Fibroblast of the conjunctiva (primary cell): ENCODE measurements at places on chromosomes 6 and 20.
A peak's percentile ranks its signal among the peaks of the same experiment; 100 is the strongest.

GRCh38 chr6:136985502-136985901, 59.3 kb downstream of the IL20RA start:
- DNase-seq = no peak

GRCh38 chr6:64376394-64376793, 740.8 kb downstream of the PHF3 start:
- no peak for DNase-seq

DNA sequence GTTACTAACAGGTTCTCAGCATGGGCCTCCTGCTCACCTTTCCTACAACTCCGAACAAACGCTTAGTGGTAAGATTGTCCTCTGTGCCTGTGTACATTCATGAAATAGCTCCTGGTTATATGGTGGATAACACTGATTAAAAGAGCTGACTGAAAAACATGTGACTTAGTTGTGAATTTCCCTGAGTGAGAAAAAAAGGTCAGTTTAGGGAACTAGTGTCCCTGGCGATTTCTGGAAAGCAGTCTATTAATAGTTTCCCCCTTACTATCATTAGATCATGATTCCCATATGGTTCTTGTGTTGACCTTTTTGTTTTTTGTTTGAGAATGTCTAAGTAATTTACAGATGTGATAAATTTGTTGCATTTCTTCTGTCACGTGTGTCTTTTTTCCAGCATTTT, 15.6 kb downstream of the SNRPC start:
- DNase-seq = no peak

DNA sequence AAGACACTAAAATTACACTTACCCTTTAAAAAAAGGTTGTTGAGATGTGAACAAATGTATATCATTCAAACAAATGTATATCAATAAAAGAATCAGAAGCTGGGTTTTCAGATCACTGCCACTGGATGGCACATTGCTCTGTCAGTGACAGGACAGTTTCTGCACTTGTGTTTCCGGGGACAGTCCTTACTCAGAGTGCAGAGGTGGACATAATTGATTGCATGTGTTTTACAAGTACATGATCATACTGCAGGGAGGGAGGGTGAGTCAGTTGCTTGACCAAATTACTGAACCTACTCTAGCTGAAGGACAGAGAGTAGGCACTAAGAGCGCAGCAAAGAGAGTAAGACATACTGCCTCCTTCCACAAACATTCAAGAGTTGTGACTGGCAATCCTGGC, 302.3 kb downstream of the TENT5A start:
- peak; percentile 67 for DNase-seq

- DNase-seq = no peak
Measured at GRCh38 chr6:113340371-113340770, 516.8 kb upstream of the MARCKS start.

GRCh38 chr6:170263410-170263809, 27.5 kb downstream of the DLL1 start:
- DNase-seq = no peak

GRCh38 chr20:444117-444516, 18.2 kb downstream of the TBC1D20 start:
- DNase-seq = no peak

- DNase-seq = no peak
Measured at GRCh38 chr6:117740605-117741004, 65.3 kb downstream of the NUS1 start.

GRCh38 chr6:109791301-109791700, 100.2 kb downstream of the FIG4 start:
- no peak for DNase-seq

- no peak for DNase-seq
Measured at GRCh38 chr20:42920776-42921175, 268.9 kb downstream of the PTPRT start.

- peak; percentile 23 for DNase-seq
Measured at GRCh38 chr20:46174469-46175126, 56.5 kb downstream of the CD40 start.

GRCh38 chr6:6758915-6759654, 170.6 kb downstream of the LY86 start:
- DNase-seq = peak; percentile 54

- no peak for DNase-seq
Measured at GRCh38 chr6:90414352-90414751, 117.7 kb upstream of the BACH2 start.

DNA sequence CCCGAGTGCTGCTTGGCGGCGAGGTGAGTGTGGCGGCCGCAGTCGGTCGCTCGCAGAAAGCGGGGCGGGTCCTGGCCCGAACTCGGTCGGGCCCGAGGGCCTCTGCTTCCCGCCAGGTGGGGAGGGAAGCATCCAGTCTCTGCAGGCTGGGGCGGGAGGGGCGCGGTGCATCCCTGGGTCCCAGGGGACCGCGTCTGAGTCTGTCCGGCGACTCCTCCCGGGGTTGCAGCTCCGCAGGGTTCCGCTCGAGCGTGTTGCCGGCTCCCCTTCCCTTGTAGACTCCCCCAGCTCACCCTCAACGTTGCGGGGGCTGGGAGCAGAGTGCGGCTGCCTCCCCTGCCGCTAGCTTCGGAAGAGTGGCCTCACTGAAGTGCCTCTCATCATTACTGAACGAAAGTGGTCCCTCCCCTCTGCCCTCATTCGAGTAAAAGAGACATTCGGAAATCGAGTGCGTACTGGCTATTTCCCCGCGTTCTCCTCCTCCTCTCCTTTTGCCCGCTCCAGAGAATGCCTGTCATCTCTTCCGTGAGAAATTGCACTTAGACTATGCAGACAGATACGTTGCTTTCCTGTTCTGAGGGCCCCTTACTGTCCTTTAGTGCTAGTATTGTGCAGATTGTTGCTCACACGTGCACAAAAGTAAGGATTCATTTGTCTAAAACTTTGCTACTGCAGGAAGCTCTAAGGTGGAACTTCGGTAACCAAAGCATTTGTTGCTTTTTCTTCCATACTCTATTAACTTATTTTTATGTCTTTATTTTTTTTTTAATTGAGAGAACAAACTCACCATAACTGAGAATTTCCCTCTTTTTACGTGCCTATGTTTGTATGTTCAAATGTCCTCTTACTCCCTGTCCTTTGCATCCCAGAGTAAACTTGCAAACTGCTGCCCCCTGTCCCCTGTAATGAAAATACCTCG, 751 bp downstream of the MAP3K4 start:
- DNase-seq = peak; percentile 71

DNA sequence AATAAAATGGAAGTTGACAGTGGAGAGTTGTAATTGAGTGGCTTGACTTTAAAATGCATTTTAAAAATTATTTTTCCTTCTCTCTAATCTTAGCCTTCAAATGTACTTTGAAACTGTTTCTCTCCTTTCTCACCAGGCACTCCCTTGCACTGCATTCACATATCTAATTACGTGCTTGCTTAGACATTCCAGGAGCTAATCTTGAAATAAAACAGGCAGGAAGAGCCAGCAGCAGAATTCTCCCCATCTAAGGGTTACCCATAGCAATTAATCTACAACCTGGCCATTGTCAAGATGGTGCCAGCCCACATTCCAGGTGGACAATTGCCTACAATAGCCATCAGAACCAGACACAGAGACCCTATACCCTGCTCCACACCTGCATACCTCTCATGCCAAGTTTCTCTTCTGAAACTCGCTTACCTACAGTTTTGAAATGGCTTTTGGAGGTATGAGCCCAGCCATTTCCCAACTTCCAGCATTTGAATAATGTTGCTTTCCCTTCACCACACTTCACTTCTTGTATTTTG, 167.6 kb upstream of the GJE1 start:
- DNase-seq = no peak

- DNase-seq = no peak
Measured at GRCh38 chr6:7183707-7184106, 75.9 kb downstream of the RREB1 start.

DNA sequence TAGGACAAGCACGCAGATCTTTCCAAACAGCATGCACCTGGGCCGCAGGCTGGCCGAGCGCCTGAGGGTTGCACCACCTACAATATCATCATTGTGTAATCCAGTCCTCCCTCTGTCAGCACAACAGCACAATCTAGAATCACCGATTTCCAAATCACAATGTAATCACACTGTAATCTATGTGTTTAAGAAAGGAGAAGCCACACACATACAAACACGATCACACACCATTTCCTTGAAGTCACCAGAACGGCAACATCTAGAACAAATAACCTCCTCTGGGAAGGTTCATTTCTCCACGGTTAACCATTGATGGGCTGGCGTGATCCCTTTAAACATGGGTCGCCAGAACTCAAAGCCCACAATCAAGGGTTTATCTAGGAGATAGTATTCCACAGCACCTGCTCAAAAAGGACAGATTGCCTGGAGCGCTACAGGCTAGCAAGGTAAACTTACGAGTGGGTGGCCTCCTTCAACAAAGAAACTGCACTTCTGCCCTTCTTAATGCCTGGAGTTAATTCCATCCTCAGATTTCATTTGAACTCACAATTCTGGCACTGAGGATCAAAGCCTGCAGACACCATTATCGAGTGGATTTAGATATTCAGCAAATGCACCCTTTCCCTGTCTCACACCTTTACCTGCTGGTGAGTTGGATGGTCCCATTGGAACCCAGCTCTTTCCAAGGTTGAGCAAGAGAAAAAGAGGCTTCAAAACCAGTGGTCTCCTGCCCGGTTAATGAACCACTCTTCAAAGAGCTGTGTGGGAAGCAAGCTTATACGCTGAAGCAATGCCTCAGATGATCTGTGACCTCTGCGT, 83.8 kb upstream of the FOXQ1 start:
- DNase-seq = no peak

DNA sequence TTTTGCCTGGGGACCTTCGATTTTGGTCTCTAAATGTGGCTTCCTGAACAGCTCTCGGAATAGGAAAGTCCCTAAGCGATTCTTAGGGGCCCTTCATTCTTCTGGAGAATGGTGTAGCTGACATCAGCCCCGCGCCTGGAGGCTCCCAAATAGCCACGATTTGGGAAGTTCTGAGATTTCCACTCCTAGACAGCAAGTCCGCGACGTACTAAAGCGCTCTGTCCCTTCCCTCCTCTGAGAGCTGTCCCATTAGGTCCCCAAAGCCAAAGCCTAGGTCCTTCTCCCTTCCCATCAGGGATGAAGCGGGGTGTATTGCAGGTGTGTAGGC, 756 bp downstream of the MOXD1 start:
- DNase-seq = no peak

DNA sequence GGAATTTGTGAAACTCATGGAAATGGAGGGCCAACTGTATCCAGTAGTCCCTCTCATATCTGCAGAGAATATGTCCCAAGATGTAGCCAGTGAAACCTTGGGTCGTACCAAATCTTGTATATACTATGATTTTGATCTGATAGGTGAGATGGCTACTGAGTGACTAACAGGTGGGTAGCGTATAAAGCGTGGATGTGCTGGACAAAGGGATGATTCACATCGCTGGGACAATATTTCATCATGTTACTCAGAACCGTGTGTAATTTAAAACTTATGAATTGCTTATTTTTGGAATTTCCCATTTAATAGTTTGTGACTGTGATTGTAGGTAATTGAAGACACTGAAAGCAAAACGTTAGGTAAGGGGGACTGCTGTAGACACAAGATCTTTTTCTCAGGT, 144.1 kb downstream of the SMAP1 start:
- DNase-seq = no peak

DNA sequence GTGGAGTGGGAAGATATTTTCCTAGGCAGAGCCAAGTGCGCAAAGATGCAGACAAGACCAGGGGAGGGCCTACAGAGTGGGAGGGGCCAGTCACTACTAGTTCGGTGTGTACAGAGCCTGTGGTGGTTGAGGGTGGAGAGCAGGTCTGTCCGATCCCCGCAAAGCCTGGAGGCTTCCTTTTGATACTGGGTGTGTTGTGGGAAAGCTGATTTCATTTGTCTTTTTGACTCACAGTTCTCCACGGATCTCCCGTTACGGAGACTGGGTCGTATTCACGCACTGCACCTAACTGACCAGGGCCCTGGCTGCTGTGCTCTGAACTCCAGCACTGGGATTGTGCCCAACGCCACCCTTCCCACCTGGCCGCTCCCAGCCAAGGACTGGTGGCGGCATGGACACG, 1.4 kb upstream of the TIAM2 start:
- DNase-seq = no peak

DNA sequence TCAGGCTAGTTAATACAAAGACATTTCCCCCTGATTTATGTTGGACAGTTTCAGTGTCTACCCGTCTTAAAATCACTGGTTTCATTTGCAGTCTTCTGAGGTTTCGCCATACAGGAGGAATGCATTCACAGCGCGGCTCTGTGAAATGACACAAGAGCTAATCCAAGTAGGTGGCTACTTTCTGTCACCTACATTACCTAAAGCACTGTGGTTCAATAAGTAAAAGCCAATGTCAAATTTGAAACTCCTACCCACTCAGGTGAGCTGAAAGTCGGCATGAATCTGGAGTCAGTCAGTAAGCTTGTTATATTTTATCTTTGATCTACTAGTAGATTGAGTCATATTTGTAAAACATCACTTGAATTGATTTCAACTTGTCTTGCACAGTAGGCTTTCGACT, 370.8 kb downstream of the LAMA2 start:
- no peak for DNase-seq

DNA sequence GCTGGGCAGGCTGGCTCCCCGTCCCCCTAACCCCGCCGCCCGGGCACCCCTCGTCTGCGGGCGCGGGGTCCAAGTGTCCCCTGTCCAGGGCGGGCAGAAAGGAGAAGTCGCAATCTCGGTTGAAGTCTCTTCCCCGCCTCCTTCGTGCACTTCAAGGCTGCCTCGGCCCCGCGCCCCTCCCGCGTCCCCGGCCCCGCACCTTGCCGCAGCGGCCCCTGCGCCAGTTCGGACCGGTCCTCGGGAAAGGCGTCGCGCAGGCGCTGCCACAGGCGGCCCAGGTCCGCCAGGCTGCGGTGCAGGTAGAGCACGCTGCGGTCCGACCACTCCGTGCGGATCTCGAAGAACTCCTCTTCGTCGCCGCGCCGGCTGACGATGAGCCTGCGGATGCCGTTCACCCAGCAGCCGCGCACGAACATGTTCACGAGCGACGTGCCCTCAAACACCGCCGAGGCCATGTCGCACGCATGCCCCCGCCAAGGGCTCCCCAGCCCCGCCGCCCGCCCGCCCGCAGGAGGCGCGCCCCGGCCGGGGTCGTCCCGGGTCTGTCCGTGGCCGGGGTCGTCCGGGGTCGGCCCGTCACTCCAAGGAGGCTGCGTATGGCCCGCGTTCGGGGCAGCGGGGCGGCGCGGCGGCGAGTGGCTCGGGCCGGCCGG, at the start of gene PXDC1:
TSS of gene PXDC1 (minus strand) at position 637 of the 653 bp plus-strand sequence. CDS start at position 455, 182 bp downstream.
- DNase-seq = no peak

GRCh38 chr6:165186041-165186440, 123.4 kb downstream of the C6orf118 start:
- DNase-seq = no peak

GRCh38 chr20:40681684-40682083, 7.4 kb downstream of the MAFB start:
- DNase-seq = no peak

DNA sequence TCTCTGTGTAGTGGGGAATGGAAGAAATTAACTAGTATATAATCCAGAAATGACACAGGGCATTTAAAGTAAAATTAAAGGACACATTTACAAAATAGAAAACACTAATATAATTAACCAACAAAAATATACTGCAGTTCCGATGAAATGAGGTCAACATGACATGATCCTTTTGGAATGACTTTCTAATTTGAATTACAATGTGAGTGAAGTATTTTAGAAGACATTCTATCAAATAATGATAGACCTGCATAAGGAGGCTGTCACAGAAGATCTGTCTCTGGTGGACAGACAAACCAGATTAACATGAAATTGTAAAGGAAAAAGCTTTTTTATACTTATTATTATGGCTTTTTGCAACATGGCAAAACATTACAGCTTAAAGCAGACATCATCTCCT, 100.6 kb upstream of the FAM184A start:
- DNase-seq = no peak

GRCh38 chr20:4488407-4489339, 233.0 kb upstream of the PRND start:
- DNase-seq = no peak
